Muscle of leg (tissue), 16 donors: ENCODE measurements at places on chromosomes 6 and 20. TPM values are rescaled to one million over a fixed set of nuclear protein-coding genes. Genes with fewer than 3 reads are reported as not detected.

The C20orf141 gene
- total RNA-seq = not detected

GRCh38 chr20:24064915-24065314 lies 76.3 kb upstream of the GGTLC1 start:
- H3K36me3 ChIP-seq = no peaks in the 10 kb centered on the region
- peaks cover 2% of the 10 kb centered on the region for H3K27me3 ChIP-seq
- H3K27ac ChIP-seq = no peak overlapping the region
- no peak for DNase-seq

GRCh38 chr20:62822788-62823651 lies 6.2 kb downstream of the COL9A3 start:
- peaks cover 13% of the 10 kb centered on the region for H3K27me3 ChIP-seq
- H3K4me1 ChIP-seq = peaks cover 31% of the 10 kb centered on the region
- no peak overlapping the region for H3K27ac ChIP-seq

GRCh38 chr6:10383331-10384090 lies 31.4 kb downstream of the TFAP2A start:
- H3K27me3 ChIP-seq = peaks cover 87% of the 10 kb centered on the region
- H3K36me3 ChIP-seq = no peaks in the 10 kb centered on the region
- no peak overlapping the region for H3K4me3 ChIP-seq
- DNase-seq = no peak
- H3K4me1 ChIP-seq = peaks cover 25% of the 10 kb centered on the region

DNA sequence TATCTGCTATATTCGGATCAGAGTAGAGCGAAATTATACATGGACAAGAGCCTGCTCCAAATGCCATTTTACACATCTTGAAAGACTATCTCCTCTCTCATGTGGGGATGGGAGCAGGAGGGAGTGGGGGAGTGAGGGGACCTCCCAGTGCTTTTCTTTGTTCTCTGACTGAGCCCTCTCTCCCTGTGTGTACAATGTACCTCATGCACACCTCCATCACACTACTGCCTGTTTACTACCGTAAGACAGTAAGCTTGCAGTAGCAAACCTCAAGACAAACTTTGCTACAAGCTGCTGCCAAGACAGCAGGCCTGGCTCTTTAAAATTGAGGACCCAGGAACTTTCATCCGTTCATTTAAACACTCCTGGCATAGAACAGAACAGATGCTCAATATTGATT lies 7.2 kb downstream of the NHSL1 start:
- no peak overlapping the region for H3K4me3 ChIP-seq
- no peaks in the 10 kb centered on the region for H3K27me3 ChIP-seq
- no peak overlapping the region for H3K27ac ChIP-seq
- no peak for DNase-seq
- H3K4me1 ChIP-seq = peaks cover 9% of the 10 kb centered on the region
- H3K36me3 ChIP-seq = peaks cover 19% of the 10 kb centered on the region

GRCh38 chr20:50320901-50321796 lies 130.5 kb downstream of the CEBPB start:
- DNase-seq = peak; percentile 90
- no peak overlapping the region for H3K4me3 ChIP-seq
- no peaks in the 10 kb centered on the region for H3K36me3 ChIP-seq
- H3K4me1 ChIP-seq = peaks cover 17% of the 10 kb centered on the region
- peaks cover 3% of the 10 kb centered on the region for H3K27me3 ChIP-seq

GRCh38 chr20:41403604-41404003 lies 37.0 kb upstream of the EMILIN3 start:
- H3K36me3 ChIP-seq = peaks cover 28% of the 10 kb centered on the region
- H3K4me1 ChIP-seq = peaks cover 38% of the 10 kb centered on the region
- no peak overlapping the region for H3K4me3 ChIP-seq
- no peak overlapping the region for H3K27ac ChIP-seq
- H3K27me3 ChIP-seq = no peaks in the 10 kb centered on the region

The GNMT gene
- total RNA-seq = 0.22 TPM

GRCh38 chr6:17218749-17219093 lies 62.4 kb upstream of the RBM24 start:
- DNase-seq = no peak
- no peaks in the 10 kb centered on the region for H3K27me3 ChIP-seq
- no peaks in the 10 kb centered on the region for H3K36me3 ChIP-seq
- H3K4me3 ChIP-seq = no peak overlapping the region
- H3K4me1 ChIP-seq = peaks cover 7% of the 10 kb centered on the region

GRCh38 chr6:41720262-41720620 lies 15.2 kb downstream of the TFEB start:
- peaks cover 43% of the 10 kb centered on the region for H3K4me1 ChIP-seq
- no peak for DNase-seq
- H3K27me3 ChIP-seq = no peaks in the 10 kb centered on the region
- no peak overlapping the region for H3K27ac ChIP-seq

DNA sequence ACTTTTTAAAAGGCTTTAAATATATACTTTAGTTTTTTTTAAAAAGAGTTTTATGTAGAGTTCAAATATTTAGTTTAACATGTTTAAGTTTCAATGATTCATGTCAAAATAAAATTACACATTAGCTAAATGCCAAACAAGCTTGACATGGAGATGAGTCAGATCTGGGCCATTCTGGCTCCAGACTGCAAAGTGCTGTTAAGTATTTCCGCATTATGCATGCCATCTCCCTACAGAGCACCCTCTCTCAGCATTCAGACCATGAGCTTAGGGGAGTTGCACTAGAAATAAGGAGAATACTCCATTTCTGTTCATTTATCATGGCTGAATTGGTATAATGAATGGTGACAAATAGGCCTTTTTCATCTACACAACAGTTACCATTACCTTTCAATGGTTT lies 21.5 kb upstream of the HS3ST5 start:
- H3K4me3 ChIP-seq = no peak overlapping the region
- H3K27ac ChIP-seq = no peak overlapping the region
- no peaks in the 10 kb centered on the region for H3K27me3 ChIP-seq
- H3K36me3 ChIP-seq = no peaks in the 10 kb centered on the region
- DNase-seq = no peak

DNA sequence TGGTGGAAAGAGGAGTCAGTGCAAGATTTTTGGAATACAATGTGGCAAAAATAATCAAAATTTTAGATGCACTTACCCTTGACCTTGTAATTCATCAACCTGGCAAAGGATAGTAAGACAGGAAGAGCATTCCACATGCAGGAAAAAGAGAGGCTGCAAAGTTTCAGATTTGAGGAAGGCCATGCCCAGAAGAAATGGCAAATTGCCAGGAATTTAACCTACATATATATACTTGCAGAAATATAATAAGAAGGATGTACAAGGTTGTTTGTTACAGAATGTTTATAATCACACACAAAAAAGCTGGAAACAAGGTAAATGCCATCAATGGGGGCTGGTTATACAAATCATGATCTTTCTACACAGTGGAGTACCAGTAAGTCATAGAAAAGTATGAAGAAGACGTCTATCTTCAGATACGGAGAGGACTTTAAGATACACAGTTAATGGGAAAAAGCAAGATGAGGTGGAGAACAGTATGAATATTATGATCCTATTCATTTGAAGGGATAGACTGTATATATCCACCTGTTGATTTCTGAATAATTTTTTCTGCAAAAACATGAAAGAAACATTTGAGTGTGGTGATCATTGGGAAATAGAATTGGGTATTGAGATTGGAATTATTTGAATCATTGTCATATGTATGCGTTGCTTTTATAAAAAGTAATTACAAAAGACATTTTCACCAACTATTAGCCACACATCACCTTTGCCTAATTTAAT lies 253.8 kb downstream of the TBC1D7 start:
- no peaks in the 10 kb centered on the region for H3K27me3 ChIP-seq
- peaks cover 5% of the 10 kb centered on the region for H3K4me1 ChIP-seq
- H3K4me3 ChIP-seq = no peak overlapping the region
- H3K27ac ChIP-seq = no peak overlapping the region

The IPCEF1 gene
- total RNA-seq = 1.4 TPM

- no peaks in the 10 kb centered on the region for H3K36me3 ChIP-seq
- no peaks in the 10 kb centered on the region for H3K27me3 ChIP-seq
- peak; percentile 11 for DNase-seq
- H3K4me1 ChIP-seq = no peaks in the 10 kb centered on the region
- H3K4me3 ChIP-seq = no peak overlapping the region
- H3K27ac ChIP-seq = no peak overlapping the region
Observed at GRCh38 chr6:14312587-14312986, 195.0 kb downstream of the CD83 start.

The SASH1 gene
- 42.2 TPM for total RNA-seq

DNA sequence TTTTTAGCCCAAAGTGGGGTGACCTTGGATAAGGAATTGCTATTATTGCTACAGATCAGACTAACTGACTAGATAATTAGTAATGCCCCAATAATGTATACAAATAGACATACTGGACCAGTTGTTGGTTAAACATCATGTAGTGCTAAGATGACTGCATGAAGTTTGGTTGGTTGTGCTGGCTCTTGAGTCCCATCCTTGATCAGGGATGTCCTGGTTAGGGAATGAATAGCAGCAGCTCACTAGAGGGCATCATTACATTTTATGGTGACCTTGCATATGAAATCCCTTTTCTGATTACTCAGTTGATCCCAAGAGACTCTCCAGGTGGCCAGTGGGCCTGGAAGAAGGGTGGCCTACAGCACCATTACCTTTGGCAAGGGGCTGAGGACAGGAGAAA lies 10.9 kb downstream of the TPBG start:
- no peak for DNase-seq
- H3K4me3 ChIP-seq = no peak overlapping the region
- H3K4me1 ChIP-seq = no peaks in the 10 kb centered on the region
- no peak overlapping the region for H3K27ac ChIP-seq
- no peaks in the 10 kb centered on the region for H3K27me3 ChIP-seq
- no peaks in the 10 kb centered on the region for H3K36me3 ChIP-seq

- H3K27me3 ChIP-seq = peaks cover under 1% of the 10 kb centered on the region
- H3K4me1 ChIP-seq = no peaks in the 10 kb centered on the region
- no peak overlapping the region for H3K27ac ChIP-seq
- no peaks in the 10 kb centered on the region for H3K36me3 ChIP-seq
Observed at GRCh38 chr20:5395932-5396727, 79.4 kb upstream of the PROKR2 start.

DNA sequence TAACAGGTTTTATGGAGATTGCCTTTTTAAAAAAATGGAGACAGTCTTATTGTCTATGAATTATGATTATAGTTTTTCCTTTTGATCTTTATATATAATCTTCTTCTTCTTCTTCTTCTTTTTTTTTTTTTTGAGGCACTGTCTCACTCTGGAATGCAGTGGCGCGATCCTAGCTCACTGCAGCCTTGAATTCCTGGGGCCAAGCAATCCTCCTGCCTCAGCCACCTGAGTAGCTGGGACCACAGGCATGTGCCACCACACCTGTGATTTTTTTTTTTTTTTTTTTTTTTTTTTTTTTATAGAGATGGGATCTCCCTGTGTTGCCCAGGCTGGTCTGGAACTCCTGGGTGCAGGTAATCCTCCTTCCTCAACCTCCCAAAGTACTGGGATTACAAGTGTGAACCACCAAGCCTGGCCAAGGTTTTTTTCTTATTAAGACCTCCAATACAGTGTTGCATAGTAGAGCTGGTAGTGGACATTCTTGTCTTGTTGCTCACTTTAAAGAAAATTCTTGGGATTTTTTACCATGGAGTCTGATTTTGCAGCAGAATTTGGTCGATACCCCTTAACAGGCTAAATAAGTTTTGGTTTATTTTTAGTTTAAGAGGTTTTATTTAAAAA lies 46.5 kb downstream of the STK4 start:
- DNase-seq = no peak
- H3K4me3 ChIP-seq = no peak overlapping the region
- H3K4me1 ChIP-seq = no peaks in the 10 kb centered on the region
- H3K27me3 ChIP-seq = no peaks in the 10 kb centered on the region

The BPI gene
- total RNA-seq = 0.40 TPM

DNA sequence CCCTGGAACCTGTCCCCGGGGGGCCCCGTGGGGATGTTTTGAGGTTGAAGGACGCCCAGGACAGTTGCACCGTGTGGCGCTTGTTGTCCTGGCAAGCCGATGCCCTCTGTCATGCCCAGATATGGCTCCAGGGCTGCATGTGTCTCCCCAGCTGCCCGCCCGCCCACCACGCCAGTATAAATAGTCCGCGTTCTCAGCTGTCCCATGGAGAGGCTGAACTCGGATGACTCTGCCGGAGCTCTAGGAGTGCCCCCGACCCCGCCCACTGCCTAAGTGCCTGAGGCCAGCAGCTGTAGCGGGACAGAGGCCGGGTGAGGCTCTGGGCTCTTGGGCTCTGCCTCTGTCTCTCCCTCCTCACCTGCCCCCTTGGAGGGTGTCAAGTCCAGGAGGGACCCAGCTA lies 83.0 kb upstream of the GATA5 start:
- peaks cover 63% of the 10 kb centered on the region for H3K27me3 ChIP-seq
- H3K4me3 ChIP-seq = peak overlapping the region; percentile 21
- peak; percentile 92 for DNase-seq
- H3K36me3 ChIP-seq = peaks cover 10% of the 10 kb centered on the region
- peak overlapping the region; percentile 89 for H3K27ac ChIP-seq

DNA sequence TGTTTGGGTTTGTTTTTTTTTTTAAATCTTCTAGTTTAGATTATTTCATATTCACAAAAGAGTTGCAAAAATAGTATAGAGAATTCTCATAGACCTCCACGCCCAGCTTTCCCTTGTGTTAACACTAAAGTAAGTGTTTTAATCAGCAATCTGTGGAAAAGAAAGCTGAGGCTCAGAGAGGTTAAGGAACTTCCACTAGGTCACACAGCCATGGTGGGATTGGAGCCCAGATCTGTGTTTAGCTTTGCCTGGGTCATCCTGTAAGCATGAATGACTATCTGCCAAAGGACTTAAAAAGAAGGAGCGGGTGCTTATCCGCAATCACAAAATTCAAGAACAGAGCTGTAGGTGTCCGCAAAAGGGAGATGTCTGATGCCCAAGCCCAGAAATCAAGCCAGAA lies 60.5 kb downstream of the EDN3 start:
- DNase-seq = no peak
- H3K4me3 ChIP-seq = no peak overlapping the region
- no peak overlapping the region for H3K27ac ChIP-seq
- H3K4me1 ChIP-seq = peaks cover 26% of the 10 kb centered on the region
- no peaks in the 10 kb centered on the region for H3K36me3 ChIP-seq

DNA sequence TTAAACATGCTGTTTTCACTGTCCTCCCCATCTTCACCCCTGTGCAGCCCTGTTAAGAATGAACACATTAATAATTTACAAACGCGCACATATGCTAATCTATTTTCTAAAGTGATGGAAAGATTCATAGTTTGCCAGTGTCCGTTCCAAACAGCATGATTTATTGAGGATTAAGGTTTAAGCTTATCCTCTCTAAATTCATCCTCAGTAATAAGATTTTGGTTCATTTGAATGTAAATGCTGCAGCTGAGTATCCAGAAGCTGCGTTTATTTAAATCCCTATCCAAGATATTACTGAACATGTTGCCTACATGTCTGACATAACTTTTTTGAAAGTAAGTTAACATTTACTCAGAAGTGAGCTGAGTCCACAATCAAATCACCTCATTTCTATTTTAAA lies 42.8 kb upstream of the FAM135A start:
- DNase-seq = no peak
- no peaks in the 10 kb centered on the region for H3K27me3 ChIP-seq
- no peak overlapping the region for H3K4me3 ChIP-seq
- H3K36me3 ChIP-seq = no peaks in the 10 kb centered on the region

The NCOA3 gene
- 19.1 TPM for total RNA-seq

DNA sequence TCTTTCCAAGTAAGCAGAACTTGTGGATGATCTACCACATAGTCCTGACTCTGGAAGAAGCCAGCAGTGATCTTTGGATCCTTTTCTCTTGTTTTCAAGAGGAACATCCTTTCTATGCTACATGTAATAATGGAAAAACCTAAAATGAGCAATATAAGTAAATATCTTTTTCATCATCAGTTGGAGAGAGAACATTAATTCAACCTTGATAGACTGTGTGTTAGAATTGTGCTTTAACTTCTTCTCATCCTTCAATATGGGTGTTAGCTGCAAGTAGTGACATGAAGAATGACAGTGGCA lies 65.6 kb upstream of the IFNGR1 start:
- no peaks in the 10 kb centered on the region for H3K27me3 ChIP-seq
- no peak overlapping the region for H3K4me3 ChIP-seq
- H3K36me3 ChIP-seq = no peaks in the 10 kb centered on the region
- H3K27ac ChIP-seq = no peak overlapping the region
- no peak for DNase-seq
